ENCODE measurements at places on chromosomes 1 and 21. TPM values are rescaled to one million over a fixed set of nuclear protein-coding genes. Genes with fewer than 3 reads are reported as not detected.

The RGS5 gene
- total RNA-seq, result 27.0 TPM

The RGS13 gene
- 176 TPM for total RNA-seq

The OR2L8 gene
- not detected for total RNA-seq

The LEFTY2 gene
- not detected for total RNA-seq

The PKN2 gene
- total RNA-seq, result 26.3 TPM

The CYB561D1 gene
- 6.2 TPM for total RNA-seq

The EMC1 gene
- total RNA-seq, result 22.8 TPM

The RAP1GAP gene
- total RNA-seq, result not detected

The LCE1E gene
- total RNA-seq, result not detected

The ZNF648 gene
- total RNA-seq, result not detected

The HCRTR1 gene
- total RNA-seq, result not detected

The SH2D5 gene
- 0.07 TPM for total RNA-seq

The TMEM82 gene
- total RNA-seq, result not detected

The DAB1 gene
- 0.78 TPM for total RNA-seq

The KLHDC9 gene
- total RNA-seq, result 11.0 TPM

The BGLAP gene
- 0.48 TPM for total RNA-seq

The DOP1B gene
- total RNA-seq, result 1.0 TPM

The HHIPL2 gene
- not detected for total RNA-seq

The GBP4 gene
- total RNA-seq, result not detected

The PIGR gene
- not detected for total RNA-seq

The TXNDC12 gene
- 39.2 TPM for total RNA-seq

The ATP6V1G3 gene
- total RNA-seq, result not detected

The AMY1B gene
- not detected for total RNA-seq

The WNT9A gene
- not detected for total RNA-seq

The PTPN7 gene
- total RNA-seq, result 39.2 TPM

The HPCAL4 gene
- total RNA-seq, result 0.15 TPM

The C2CD4D gene
- not detected for total RNA-seq

The CYP4A11 gene
- not detected for total RNA-seq

The DEPDC1 gene
- 36.6 TPM for total RNA-seq

The CD247 gene
- 41.3 TPM for total RNA-seq

The PHC2 gene
- total RNA-seq, result 54.3 TPM

The TRIM58 gene
- not detected for total RNA-seq

The CDK18 gene
- 0.45 TPM for total RNA-seq

The NUF2 gene
- 91.7 TPM for total RNA-seq

The FAM163A gene
- total RNA-seq, result not detected

The IFI44L gene
- 0.54 TPM for total RNA-seq
